ENCODE measurements at places on chromosomes 1 and 21. TPM values are rescaled to one million over a fixed set of nuclear protein-coding genes. Genes with fewer than 3 reads are reported as not detected.

RGS16 gene
- 0.29 TPM for total RNA-seq

MAN1A2 gene
- total RNA-seq, result 51.0 TPM

CBR3 gene
- total RNA-seq, result 22.7 TPM

PLA2G2E gene
- not detected for total RNA-seq

OR6K3 gene
- total RNA-seq, result not detected

CHODL gene
- not detected for total RNA-seq

ILDR2 gene
- under 0.01 TPM for total RNA-seq

SPRR2E gene
- total RNA-seq, result not detected

CD53 gene
- 0.29 TPM for total RNA-seq

KCNE1 gene
- 0.29 TPM for total RNA-seq

FOXD2 gene
- 0.59 TPM for total RNA-seq

VASH2 gene
- total RNA-seq, result 2.1 TPM

MPZ gene
- total RNA-seq, result 2.2 TPM

All from osteoblast (primary cell).